ENCODE measurements at places on chromosomes 16 and 17. TPM values are rescaled to one million over a fixed set of nuclear protein-coding genes. Genes with fewer than 3 reads are reported as not detected.

The DNAH3 gene
- total RNA-seq, result 4.2 TPM

The KCNG4 gene
- total RNA-seq, result not detected

GRCh38 chr17:44865231-44865660 lies 17.6 kb downstream of the HIGD1B start:
- no peak overlapping the region for H3K27ac ChIP-seq
- H3K4me3 ChIP-seq, result no peak overlapping the region
- H3K4me1 ChIP-seq, result no peaks in the 10 kb centered on the region
- peaks cover 19% of the 10 kb centered on the region for H3K36me3 ChIP-seq
- H3K27me3 ChIP-seq, result no peaks in the 10 kb centered on the region

DNA sequence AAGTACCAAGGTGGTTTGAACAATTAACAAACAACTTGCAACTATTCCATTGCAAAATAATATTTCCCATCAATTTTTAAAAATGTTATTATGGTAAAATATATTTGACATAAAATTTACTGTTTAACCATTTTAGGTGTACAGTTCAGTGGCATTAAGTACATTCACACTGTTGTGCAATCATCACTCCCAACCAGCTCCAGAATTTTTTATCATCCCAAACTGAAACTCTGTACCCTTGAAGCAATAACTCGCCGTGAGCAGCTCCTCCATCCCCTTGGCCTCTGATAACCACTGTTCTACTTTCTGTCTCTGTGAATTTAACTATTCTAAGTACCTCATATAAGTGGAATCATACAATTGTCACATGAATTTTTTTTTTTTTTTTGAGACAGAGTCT lies 33.6 kb upstream of the ATF7IP2 start:
- no peaks in the 10 kb centered on the region for H3K36me3 ChIP-seq
- H3K27me3 ChIP-seq, result no peaks in the 10 kb centered on the region
- no peak for DNase-seq
- no peaks in the 10 kb centered on the region for H3K4me1 ChIP-seq
- no peak overlapping the region for H3K4me3 ChIP-seq

DNA sequence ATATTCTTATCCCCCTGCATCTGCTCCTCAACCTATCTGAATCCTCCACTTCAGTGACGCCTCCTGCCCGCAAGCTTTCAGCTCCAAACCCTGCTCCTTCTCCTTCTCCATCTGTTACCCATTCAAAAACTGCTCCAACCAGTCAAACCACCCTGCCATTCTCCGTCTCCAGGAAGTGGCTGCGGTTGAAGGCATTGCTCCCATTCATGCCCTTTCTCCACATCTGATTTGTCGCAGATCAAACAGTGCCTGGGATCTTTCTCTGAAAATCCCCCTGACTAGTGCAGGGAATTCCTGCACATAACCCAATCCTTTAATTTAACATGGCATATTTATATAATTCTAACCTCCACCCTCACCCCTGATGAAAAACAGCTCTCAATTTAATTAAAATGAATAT lies 56.3 kb downstream of the SLFN5 start:
- no peaks in the 10 kb centered on the region for H3K27me3 ChIP-seq
- H3K36me3 ChIP-seq, result no peaks in the 10 kb centered on the region
- H3K4me1 ChIP-seq, result no peaks in the 10 kb centered on the region
- DNase-seq, result no peak

DNA sequence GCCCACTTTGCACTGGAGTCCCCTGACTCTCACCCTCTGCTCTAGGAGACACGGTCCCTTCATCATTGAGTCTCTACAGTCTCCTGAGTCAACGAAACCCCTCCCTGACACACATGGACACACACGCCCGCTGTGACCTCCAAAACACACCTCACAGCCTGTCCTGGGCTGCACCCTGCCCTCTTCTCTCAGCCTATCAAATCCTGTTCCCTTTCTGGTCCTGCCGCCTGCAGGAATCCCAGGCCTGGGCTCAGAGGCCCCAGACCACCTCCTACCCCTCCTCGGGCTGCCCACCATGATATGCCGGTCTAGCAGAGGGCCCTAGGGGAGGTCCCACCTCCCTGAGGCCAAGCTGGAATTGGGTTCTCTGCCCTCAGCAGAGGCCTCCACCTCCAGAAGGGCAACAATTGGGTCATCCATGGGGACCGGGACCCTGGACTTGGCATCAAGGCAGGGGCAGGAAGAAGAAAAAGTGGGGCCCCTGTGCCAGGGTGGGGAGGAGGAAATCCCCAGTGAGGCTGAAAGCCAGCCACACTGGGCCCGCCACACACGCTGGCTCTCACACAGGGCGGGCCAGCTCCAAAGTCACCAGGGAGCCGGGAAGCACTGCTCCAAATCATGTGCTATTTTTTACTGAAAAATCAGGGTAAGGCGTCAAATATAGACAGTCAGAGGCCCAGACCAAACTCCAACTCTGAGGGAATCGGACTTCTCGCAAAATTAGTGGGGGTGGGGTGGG lies 3.4 kb downstream of the PPP1R9B start:
- peak overlapping the region; percentile 87 for H3K4me3 ChIP-seq
- DNase-seq, result no peak
- H3K27me3 ChIP-seq, result no peaks in the 10 kb centered on the region
- H3K4me1 ChIP-seq, result peaks cover 9% of the 10 kb centered on the region

- H3K27ac ChIP-seq, result no peak overlapping the region
- H3K4me3 ChIP-seq, result peak overlapping the region; percentile 19
- no peak for DNase-seq
- no peaks in the 10 kb centered on the region for H3K36me3 ChIP-seq
These were observed 58.9 kb upstream of the CIBAR2 start for GRCh38 chr16:85171004-85171758.

- H3K36me3 ChIP-seq, result no peaks in the 10 kb centered on the region
- H3K27ac ChIP-seq, result no peak overlapping the region
- H3K4me3 ChIP-seq, result no peak overlapping the region
- H3K27me3 ChIP-seq, result no peaks in the 10 kb centered on the region
These were observed 159.6 kb upstream of the MPHOSPH6 start for GRCh38 chr16:82329504-82330192.

GRCh38 chr16:68539711-68540239 lies 684 bp downstream of the ZFP90 start:
- H3K36me3 ChIP-seq, result no peaks in the 10 kb centered on the region
- H3K4me1 ChIP-seq, result no peaks in the 10 kb centered on the region
- DNase-seq, result no peak
- H3K4me3 ChIP-seq, result peak overlapping the region; percentile 99
- H3K27ac ChIP-seq, result peak overlapping the region; percentile 62

- no peaks in the 10 kb centered on the region for H3K27me3 ChIP-seq
- H3K27ac ChIP-seq, result no peak overlapping the region
- H3K4me1 ChIP-seq, result no peaks in the 10 kb centered on the region
- H3K4me3 ChIP-seq, result no peak overlapping the region
These were observed 190.9 kb downstream of the CCDC182 start for GRCh38 chr17:57553991-57554825.

DNA sequence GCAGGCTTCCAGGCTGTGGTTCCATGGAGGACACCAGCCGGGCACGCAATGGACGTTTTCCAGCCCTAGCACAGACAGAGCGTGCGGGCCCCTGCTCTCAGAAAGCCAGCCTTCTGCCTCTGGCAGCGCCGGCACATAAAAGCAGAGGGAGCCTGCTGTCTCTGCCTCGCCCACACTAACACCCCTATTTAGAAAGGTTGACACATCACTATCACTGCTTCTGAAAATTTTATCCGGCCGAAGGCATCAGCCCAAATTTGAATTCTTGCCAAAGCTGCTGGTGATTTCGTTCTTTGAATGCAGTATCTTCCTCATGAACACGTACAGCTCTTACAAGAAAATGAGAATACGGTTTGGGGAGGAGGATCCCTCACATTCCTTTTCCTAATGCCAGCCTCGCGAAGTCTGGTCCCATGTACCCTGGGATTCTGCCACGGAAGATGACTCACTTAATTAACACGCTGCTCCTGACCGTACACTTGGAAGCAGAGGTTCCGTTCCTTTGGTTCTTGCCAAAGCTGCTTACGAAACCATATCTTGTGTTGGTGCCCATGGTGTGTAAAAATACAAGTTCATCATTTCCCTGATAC lies 1.3 kb upstream of the RAB11FIP3 start:
- no peaks in the 10 kb centered on the region for H3K27me3 ChIP-seq
- H3K4me1 ChIP-seq, result no peaks in the 10 kb centered on the region
- peak overlapping the region; percentile 89 for H3K27ac ChIP-seq
- no peaks in the 10 kb centered on the region for H3K36me3 ChIP-seq
- peak; percentile 58 for DNase-seq

- no peak overlapping the region for H3K27ac ChIP-seq
- no peak overlapping the region for H3K4me3 ChIP-seq
- DNase-seq, result peak; percentile 66
- no peaks in the 10 kb centered on the region for H3K4me1 ChIP-seq
- peaks cover 3% of the 10 kb centered on the region for H3K27me3 ChIP-seq
These were observed 57.3 kb upstream of the CCL1 start for GRCh38 chr17:34420254-34420766.

DNA sequence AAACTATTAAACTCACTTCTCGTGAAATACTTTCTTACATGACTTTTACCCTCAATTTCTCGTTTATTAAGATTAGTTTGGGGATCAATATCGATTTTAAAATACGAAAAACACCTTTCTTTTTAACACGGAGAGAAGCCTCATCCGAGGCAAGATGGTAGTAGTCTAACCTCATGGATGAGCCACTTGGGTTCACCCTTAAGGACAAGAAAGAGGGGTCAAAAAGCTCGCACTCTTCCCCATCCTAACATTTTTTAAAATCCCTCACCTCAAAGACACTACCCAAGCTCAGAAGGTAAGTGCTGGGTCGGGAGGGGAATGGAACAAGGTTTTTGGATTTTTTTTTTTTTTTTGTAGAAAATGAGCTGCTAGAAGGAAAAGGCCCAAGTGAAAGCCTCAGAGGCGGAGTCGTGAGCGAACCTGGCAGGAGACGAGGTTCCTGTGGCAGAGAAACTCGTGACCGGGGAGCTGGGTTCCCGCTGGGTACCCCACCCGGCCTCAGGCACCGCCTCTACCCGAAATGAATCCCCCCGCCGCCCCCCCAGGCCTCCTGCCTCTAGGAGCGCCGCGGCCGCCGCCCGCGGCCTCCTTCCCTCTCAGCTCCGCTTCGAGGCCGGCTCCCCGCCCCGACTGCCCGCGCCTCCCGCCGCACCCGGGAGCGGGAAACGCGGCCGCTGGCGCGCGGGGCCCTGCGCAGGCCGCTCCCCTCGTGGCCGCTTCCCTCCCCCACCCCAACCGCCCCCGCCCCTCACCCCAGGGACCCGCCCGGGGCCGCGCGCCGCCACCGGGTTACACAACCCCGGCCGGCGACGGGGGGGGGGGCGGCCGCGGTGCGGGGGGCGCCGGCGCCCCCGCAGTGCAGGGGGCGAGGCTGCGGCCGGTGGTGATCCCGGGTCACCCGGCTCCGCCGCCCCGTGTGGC lies 1.6 kb downstream of the NUFIP2 start:
- H3K27ac ChIP-seq, result peak overlapping the region; percentile 100
- H3K4me3 ChIP-seq, result peak overlapping the region; percentile 92
- H3K27me3 ChIP-seq, result no peaks in the 10 kb centered on the region

DNA sequence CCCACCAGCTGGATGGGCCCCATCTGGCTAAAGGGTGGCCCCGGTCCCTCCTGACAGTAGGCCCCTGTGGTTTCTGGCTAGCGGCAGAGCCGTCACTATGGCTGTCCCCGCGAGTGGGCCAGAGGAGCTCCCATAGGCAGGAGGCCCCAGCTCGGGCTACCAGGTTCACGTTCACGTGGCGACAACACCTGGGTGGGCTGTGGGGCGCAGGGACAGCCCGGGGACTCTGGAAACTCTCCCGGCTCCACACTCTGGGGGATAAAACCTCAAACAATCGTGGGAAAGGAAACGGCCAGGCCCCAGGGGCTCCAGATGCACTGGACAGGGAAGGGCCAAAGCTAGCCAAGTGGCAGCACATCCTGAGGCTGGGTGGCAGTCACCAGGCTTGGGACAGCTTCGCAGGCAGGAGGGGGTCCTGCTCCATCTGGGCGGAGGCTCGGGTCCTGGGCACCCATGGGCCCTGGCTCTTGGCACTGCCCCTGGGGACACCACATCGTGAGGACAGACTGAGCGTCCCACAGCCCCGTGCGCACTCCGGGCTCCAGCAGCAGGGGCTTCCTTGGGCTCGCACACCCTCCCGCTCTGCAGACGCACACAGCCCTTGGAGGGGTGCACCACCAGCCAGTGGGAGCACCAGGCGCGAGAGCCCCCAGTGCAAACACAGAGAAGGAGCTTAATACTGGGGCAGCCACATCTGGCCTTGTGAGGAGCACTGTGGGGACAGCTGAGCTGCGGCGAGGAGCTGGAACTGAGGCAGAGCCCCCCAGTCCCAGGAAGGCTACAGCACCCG lies 4.4 kb downstream of the RNF166 start:
- no peaks in the 10 kb centered on the region for H3K27me3 ChIP-seq
- H3K4me3 ChIP-seq, result peak overlapping the region; percentile 13
- peaks cover 6% of the 10 kb centered on the region for H3K4me1 ChIP-seq
- DNase-seq, result no peak
